T-helper 2 cell treated with Interferon-gamma antibody and Interleukin-4, amounts not matched to agents 5 μg/mL and 100 μg/mL, for 36 hours (primary cell): ENCODE measurements at places on chromosomes 3 and 15.
A peak's percentile ranks its signal among the peaks of the same experiment; 100 is the strongest.

DNA sequence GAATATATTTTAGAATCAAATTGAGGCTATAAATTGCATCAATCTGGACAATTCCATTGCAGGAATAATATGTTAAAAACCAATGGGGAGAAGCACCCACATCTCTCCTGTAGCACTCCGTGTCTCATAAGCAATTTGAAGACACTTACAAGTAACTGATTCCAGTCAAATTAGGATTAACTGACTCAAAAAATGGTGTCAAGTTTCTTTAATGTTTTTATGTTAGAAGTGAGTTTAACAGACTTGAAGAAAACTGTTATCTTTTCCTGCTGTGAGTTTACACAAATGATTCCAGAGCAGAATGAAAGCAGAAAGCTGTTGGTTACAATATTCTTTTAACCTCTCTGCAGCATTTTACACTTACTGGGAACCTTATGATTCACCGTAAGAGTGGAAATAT, 23.2 kb downstream of the RLBP1 start:
- peaks cover 10% of the 10 kb centered on the region for H3K4me1 ChIP-seq
- H3K36me3 ChIP-seq: peaks cover 39% of the 10 kb centered on the region
- H3K27ac ChIP-seq: no peak overlapping the region
- no peak for DNase-seq

DNA sequence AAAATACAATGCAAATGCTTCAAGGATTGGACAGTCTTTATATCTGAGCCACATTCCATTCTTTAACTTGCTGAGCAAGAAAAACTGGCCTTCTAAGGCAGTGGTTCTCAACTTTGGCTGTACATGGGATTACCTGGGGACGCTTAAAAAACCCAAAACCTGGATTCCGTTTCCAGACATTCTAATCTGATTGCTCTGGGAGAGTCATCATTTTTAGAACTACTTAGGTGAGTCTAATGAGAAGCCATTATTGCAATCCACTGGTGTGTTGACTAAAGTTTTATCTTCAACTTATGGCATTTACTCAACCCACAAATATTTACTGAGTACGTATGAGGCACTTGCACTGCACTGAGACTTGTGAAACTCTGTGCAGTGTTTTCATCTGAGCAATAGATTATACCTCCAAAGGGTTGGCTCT, 195.7 kb upstream of the ATP11B start:
- no peaks in the 10 kb centered on the region for H3K27me3 ChIP-seq
- no peaks in the 10 kb centered on the region for H3K36me3 ChIP-seq
- DNase-seq: no peak
- no peak overlapping the region for H3K27ac ChIP-seq
- H3K4me1 ChIP-seq: no peaks in the 10 kb centered on the region

- peaks cover 22% of the 10 kb centered on the region for H3K4me1 ChIP-seq
- no peak overlapping the region for H3K4me3 ChIP-seq
- DNase-seq: no peak
- peaks cover 3% of the 10 kb centered on the region for H3K27me3 ChIP-seq
Observed at GRCh38 chr3:112804021-112804420, 42.6 kb downstream of the CD200R1L start.

- H3K4me1 ChIP-seq: peaks cover 76% of the 10 kb centered on the region
- peaks cover 75% of the 10 kb centered on the region for H3K36me3 ChIP-seq
- peak overlapping the region; percentile 96 for H3K27ac ChIP-seq
- H3K27me3 ChIP-seq: no peaks in the 10 kb centered on the region
- DNase-seq: peak; percentile 43
- H3K4me3 ChIP-seq: peak overlapping the region; percentile 89
Observed at GRCh38 chr15:85583923-85584390, 203.6 kb downstream of the AKAP13 start.

GRCh38 chr15:99321468-99321867, 70.2 kb downstream of the LRRC28 start:
- no peaks in the 10 kb centered on the region for H3K27me3 ChIP-seq
- DNase-seq: no peak
- no peaks in the 10 kb centered on the region for H3K4me1 ChIP-seq
- no peak overlapping the region for H3K4me3 ChIP-seq

DNA sequence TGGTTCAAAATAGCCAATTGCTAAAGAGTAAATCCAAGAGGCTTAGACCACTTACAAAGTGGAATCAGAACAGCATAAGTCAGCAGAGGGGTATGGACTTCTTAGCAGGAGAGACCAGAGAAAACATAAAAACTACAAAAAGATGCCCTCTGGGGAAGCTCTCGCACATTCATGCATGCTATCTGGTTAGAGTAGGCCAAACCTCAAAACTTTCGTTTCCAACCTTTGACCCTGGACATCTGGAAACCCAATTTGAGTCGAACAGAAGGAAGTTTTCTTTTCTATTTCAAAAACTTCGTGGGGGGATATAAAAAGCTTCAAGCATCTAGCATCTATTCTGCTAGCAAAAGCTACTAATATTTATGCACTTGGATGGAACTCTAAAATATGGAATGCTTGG, 523.9 kb upstream of the AGTR1 start:
- H3K4me3 ChIP-seq: no peak overlapping the region
- no peak for DNase-seq
- no peaks in the 10 kb centered on the region for H3K36me3 ChIP-seq
- H3K27me3 ChIP-seq: no peaks in the 10 kb centered on the region
- H3K4me1 ChIP-seq: no peaks in the 10 kb centered on the region

GRCh38 chr3:124878561-124879336, 8.4 kb downstream of the ITGB5 start:
- peaks cover 11% of the 10 kb centered on the region for H3K4me1 ChIP-seq
- H3K36me3 ChIP-seq: no peaks in the 10 kb centered on the region
- H3K27me3 ChIP-seq: peaks cover 32% of the 10 kb centered on the region
- peak overlapping the region; percentile 38 for H3K27ac ChIP-seq
- peak; percentile 32 for DNase-seq
- H3K4me3 ChIP-seq: peak overlapping the region; percentile 52

GRCh38 chr15:47887241-47887800, 170.0 kb downstream of the SEMA6D start:
- H3K36me3 ChIP-seq: no peaks in the 10 kb centered on the region
- no peak for DNase-seq
- H3K27ac ChIP-seq: no peak overlapping the region
- no peak overlapping the region for H3K4me3 ChIP-seq
- no peaks in the 10 kb centered on the region for H3K27me3 ChIP-seq
